ENCODE measurements at places on chromosomes 12 and 14. TPM values are rescaled to one million over a fixed set of nuclear protein-coding genes. Genes with fewer than 3 reads are reported as not detected.

Gene SYT1
- total RNA-seq, result 1.8 TPM

Gene SMOC1
- total RNA-seq, result 6.3 TPM

Gene OVCH1
- total RNA-seq, result 0.53 TPM

Gene MYBPC1
- total RNA-seq, result 3.4 TPM

Gene GPR65
- 0.04 TPM for total RNA-seq

Gene PRIMA1
- 1.5 TPM for total RNA-seq
